ENCODE measurements at places on chromosomes 2 and 18. TPM values are rescaled to one million over a fixed set of nuclear protein-coding genes. Genes with fewer than 3 reads are reported as not detected.

IL36G gene
- total RNA-seq: not detected

DSC1 gene
- total RNA-seq: not detected

MSGN1 gene
- not detected for total RNA-seq

CPO gene
- total RNA-seq: not detected

Data from osteocyte (in vitro differentiated cells).